CD4-positive, alpha-beta T cell treated with Interleukin-6 for 4 hours (primary cell): ENCODE measurements at places on chromosomes 1 and 21.
A peak's percentile ranks its signal among the peaks of the same experiment; 100 is the strongest.

GRCh38 chr1:150093805-150094204, 26.2 kb downstream of the VPS45 start:
- DNase-seq, result no peak

DNA sequence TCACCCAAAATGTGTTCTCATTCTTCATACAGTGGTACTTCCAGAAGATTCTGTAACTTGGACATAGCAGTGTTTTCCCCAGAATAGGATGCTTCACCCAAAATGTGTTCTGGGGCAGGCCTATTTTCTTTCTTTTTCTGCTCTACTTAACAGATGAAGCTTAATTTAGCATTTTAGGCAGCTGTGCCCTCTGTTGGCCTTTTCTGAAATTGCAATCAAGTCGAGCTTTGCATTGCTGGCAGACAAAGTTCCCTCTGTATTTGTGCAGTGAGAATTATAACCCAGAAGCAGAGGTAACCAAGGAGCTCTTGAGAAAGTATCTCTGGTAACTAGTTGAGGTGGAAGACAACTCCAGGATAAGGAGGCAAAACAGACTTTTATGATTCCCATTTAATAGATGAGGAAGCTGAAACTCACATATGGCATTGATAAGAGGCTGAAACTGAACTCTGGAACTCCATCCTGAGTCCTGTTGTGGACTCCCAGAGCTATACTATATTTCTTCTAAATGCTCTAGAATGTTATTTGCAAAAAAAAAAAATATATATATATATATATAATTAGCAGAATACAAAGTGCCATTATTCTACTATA, 50.3 kb upstream of the L1TD1 start:
- DNase-seq, result peak; percentile 22

- no peak for DNase-seq
Measured at GRCh38 chr1:25694167-25695007, 77.8 kb downstream of the MAN1C1 start.

DNA sequence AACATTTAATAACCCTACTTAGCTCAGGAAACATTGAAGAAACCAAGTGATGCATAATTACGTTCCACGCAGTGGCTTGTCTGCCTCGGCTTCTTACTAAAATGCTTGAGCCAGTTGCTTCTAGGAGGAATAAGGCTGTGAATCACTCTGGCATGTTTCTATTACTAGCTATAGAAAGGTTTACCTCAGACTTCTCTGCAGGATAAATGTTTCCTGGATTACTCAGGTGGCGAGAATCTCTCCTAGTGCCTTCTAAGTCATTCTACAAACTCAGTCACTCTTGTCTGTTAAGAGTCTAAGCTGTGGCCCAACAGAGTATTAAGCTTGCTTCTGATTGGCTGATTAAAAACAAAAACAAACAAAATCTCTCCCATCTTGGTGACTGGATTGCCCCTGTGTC, 92.0 kb upstream of the RALGPS2 start:
- DNase-seq, result no peak

GRCh38 chr21:25790122-25790877, 55.5 kb downstream of the GABPA start:
- no peak for DNase-seq

GRCh38 chr1:156858959-156859522, at the start of gene INSRR:
Gene INSRR (minus strand): TSS chr1:156859117. CDS start chr1:156858621, 496 bp downstream.
- no peak for DNase-seq

GRCh38 chr1:19400192-19400611, 85.1 kb downstream of the CAPZB start:
- no peak for DNase-seq

GRCh38 chr21:38258521-38259485, 2.0 kb downstream of the KCNJ15 start:
- DNase-seq, result no peak

DNA sequence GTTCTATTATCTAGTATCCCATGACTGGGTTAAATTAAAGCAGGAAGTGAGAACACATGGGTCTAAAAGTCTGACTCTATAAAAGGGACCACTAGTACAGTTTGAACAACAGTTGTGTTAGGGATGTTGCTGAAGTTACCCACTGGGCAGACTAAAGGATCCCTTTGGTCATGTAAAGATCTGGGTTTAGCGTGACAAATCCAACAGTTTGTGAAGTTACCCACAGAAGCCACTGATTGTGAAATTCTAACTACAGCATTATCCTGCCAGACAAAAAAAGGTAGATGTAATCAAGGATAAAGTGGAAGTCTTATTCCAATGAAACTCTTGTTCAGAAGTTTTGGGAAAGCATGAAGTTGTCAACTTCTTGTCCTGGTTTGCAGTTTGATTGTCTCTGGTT, 5.7 kb downstream of the QSOX1 start:
- DNase-seq, result no peak

DNA sequence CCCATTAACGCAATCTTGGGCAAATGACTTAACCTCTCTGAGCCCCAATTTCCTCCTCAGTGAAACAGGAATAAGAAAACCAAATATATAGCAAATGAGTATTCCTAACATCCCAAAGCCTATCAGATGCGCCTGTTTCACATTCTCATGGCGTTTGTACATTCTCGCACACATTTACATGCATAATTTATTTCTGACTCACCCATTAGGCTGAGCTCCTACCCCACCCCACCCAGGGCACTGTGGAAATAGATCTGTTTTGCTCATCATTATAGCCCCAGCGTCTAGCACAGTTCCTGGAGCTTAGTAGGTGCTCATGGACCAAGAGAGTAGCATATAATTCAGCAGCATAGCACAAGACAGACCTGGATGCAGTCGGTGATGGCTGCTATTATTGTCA, 146.1 kb upstream of the VANGL1 start:
- DNase-seq, result no peak

GRCh38 chr21:15278279-15278678, 213.5 kb upstream of the NRIP1 start:
- no peak for DNase-seq

DNA sequence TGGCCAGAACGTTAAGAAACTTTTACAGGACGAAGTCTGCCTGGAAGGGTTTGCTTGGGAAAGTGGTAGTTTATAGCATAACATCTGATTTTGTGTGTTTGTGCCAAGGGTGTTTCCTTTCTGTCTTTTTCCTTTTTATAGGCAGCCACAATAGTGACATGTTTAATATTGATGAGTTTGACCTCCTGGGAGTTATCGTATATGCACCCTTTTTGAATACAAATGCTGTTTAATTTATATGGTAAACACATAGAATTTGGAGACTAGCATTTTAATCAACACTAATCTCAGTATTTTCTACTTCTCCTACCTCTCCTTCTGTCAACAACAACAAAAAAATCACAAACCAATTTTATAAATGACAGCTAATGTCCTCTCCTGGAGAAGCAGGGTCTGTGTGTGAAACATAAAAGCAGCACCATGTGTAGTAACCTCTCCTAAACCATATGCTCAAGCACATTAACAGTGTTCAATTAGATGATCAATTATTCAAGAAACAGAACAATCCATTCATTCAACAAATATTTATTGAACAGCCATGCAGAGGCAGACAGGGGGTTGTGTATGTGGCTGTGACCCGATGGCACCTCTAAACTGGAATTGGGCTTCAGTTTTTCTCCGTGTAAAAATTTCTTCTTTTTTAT, 604 bp upstream of the FMN2 start:
- no peak for DNase-seq

GRCh38 chr21:43716376-43717165, 2.4 kb upstream of the PDXK start:
- no peak for DNase-seq

DNA sequence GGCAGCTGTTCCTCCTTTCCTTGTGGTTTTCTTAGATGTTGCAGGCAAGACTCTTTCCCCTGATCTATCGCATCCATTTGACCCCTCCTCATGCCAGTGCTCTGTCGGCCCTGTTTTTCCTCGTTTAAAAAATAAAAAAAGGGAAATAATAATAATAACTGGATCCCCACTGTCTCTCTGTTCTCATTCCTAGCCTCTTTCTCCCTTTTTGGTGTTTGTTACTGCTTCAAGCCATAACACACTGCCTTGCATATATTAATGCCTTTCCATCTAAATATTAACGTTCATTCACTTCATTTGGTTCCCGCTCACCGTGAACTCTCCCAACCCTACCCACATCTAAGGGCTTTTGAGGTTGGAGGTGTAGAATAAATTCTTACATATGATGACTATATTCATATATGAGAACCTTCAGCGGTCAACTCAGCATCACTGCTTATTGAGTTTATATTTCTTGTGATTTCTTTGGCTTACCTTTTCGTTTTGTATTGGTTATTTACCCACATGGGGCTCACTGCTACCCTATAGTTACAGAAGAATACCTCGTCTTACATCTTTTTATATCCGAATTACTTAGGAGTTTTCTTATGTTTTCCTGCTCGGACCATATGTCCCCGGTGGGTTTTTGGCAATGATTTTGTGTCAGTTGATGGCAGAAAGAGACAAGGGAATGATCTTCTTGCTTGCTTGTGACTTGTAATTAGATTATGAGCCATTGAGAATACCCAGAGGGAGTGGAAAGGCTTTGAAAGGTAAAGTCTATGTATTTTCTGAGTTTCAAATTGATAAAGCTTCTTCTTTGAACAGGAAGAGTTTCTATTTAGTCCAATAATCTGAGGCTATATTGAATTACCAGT, 805 bp downstream of the ATG4C start:
- DNase-seq, result no peak

DNA sequence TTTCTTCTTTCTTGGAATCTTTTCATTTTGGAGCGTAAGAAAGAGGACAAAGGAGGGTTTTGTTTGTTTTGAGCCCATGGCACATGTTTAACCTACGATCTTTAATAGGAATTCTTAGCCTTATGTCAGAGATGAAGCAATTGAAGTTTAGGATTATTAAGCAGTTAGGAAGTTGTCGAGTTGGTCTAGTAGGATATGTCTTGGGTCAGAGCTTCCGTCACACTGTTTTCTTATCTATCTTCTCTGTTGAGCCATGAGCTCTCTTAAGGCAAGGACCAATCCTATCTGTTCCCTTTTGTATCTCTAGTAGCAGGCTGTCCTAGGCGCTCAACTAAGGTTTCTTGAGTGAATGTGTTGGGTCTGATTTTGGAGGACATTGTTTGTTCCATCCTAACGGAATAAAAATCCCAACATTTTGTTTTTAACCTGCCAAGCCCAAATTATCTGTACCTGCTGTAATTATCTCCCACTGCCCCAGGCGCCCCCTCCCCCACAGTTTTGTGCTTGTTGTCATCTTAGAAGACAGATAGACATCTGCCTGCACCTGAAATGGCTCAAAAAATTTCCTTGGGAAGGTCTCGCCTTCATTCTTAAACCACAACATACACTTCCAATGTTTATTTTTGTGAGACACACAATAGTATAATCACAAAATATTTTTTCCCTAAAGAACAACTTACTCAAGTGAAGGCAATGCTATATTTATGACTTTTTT, 95.3 kb upstream of the GADD45A start:
- no peak for DNase-seq

DNA sequence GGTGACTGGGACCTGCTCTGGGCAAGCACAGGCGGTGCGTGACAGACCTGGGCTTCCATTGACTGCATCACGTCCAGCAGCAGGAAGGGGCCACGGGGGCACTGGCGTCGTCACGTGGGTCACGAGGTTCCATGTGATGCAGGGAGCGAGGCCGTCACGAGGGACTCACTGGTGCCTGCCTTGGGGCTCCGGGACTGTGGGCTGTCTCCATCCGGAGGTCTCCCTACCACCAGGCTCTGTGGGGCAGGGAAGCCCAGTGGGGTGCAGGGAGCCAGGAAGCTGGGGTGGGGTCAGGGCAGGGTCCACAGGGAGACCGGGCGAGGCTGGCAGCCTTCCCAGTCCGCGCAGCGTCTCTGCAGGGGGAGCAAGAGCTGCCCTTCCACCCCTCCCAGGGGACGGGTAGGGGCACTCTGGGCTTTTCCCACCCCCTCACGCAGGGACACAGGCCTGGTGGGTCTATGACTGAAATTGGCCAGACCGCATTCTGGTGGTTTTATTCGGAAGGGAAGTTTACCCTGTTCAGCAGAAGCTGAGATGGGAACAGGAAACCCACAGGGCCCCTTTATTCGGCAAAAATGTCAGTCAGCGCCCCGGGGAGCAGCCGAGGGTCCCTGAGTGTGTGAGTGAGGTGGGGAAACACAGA, 416 bp upstream of the TNFRSF14 start:
- DNase-seq, result peak; percentile 75

GRCh38 chr1:117260761-117261423, 50.2 kb upstream of the VTCN1 start:
- DNase-seq, result no peak

DNA sequence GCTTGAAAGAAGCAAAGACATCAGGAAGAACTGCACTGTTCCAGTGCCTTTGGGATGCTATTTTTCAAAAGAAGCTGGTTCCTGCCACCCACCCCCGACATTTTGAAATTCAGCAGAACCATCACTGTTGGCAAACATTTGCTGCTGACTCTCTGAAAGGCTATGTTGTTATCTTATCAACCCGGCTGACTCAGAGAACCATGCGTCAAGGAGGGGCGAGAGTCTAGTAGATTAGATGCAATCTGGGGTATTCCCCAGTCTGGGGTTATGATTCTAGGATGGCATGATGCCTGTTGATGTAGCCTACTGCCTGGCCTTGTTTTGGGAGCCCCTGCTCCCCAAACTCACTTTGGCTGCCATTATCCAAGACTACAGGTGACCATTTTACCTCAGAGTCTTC, 267.8 kb upstream of the RUNX1 start:
- DNase-seq, result no peak

GRCh38 chr1:5774019-5774418, 218.2 kb downstream of the NPHP4 start:
- no peak for DNase-seq

DNA sequence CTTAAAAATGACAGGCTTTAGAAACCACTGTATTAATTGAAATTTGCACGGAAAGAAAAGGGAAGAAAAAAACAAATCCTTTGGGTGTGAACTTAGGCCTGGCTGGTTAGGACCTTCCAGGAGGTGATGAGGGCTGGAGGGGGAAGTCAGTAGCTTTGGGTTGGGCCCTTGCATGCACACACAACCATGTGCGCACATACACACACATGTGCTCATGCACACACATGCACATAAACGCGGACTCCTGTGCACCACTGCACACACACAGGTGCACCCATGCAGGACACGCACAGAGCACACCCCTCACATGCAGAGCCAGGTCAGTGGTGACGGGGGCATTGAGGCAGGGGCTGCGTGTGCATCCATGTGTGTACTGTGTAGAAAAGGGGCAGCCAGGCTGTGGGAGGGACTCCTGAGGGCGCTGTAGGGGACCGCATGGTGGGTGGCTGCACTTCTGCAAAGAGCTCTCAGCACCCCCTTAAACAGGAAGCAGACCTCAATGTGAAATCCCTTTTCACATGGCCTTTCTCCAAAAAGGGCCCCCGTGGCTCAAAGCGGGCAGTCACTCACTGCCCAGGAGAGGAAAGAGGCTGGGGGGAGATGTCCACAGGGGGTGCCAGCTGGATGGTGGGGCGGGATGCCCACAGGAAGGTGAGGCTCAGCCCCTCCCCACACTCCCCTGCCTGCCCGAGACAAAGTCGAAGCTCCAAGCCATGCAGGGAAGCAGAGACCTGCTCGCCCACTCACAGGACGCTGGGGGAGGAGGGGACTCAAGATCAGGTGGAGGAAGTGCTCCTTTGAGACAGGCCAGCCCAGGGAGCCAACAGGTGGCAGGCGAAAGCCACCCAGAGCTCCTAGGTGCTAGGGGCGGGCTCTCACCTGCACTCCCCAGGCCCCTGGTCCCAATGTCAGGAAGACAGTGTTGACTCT, 95.2 kb downstream of the ITPKB start:
- DNase-seq, result peak; percentile 59
